ENCODE measurements at places on chromosomes 13 and 19.

DNA sequence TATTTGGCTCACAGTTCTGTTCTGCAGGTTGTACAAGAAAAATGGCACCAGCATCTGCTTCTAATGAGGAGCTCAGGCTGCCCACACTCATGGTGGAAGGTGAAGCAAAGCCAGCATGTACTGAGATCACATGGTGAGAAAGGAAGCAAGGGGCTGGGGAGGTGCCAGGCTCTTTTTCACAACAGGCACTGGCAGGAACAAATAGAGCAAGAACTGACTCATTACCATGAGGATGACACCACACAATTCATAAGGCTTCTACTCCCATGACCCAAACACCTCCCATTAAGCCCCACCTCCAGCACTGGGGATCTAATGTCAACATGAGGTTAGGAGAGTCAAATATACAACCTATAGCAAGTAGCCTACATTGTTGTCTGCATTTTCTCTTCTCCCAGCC is 522.6 kb downstream of the RFC3 start:
- no peak overlapping the region for H3K4me3 ChIP-seq
- no peak overlapping the region for H3K27ac ChIP-seq
- no peaks in the 10 kb centered on the region for H3K36me3 ChIP-seq
- H3K27me3 ChIP-seq = no peaks in the 10 kb centered on the region
- no peaks in the 10 kb centered on the region for H3K4me1 ChIP-seq
- DNase-seq = no peak

GRCh38 chr19:21593934-21594820 is 88.8 kb downstream of the ZNF429 start:
- H3K4me1 ChIP-seq = peaks cover 3% of the 10 kb centered on the region
- H3K36me3 ChIP-seq = no peaks in the 10 kb centered on the region

- H3K27ac ChIP-seq = no peak within 1 kb of the TSS
- peaks cover 5% of the 10 kb centered on the region for H3K4me1 ChIP-seq
- no peak within 1 kb of the TSS for H3K4me3 ChIP-seq
- no peaks in the 10 kb centered on the region for H3K36me3 ChIP-seq
- peaks cover 32% of the 10 kb centered on the region for H3K27me3 ChIP-seq
Measured at GRCh38 chr19:16888629-16889365, at the start of gene F2RL3. F2RL3 (plus strand) TSS chr19:16888999; CDS start chr19:16889190, 191 bp downstream.

GRCh38 chr19:15412832-15413231 is 6.0 kb downstream of the AKAP8L start:
- no peak overlapping the region for H3K27ac ChIP-seq
- peaks cover 20% of the 10 kb centered on the region for H3K36me3 ChIP-seq
- H3K4me3 ChIP-seq = no peak overlapping the region
- DNase-seq = no peak
- no peaks in the 10 kb centered on the region for H3K27me3 ChIP-seq

- no peak overlapping the region for H3K27ac ChIP-seq
- no peak overlapping the region for H3K4me3 ChIP-seq
- H3K27me3 ChIP-seq = peaks cover 3% of the 10 kb centered on the region
- H3K4me1 ChIP-seq = peaks cover 18% of the 10 kb centered on the region
Measured at GRCh38 chr13:23957981-23958380, 60.7 kb upstream of the C1QTNF9B start.

DNA sequence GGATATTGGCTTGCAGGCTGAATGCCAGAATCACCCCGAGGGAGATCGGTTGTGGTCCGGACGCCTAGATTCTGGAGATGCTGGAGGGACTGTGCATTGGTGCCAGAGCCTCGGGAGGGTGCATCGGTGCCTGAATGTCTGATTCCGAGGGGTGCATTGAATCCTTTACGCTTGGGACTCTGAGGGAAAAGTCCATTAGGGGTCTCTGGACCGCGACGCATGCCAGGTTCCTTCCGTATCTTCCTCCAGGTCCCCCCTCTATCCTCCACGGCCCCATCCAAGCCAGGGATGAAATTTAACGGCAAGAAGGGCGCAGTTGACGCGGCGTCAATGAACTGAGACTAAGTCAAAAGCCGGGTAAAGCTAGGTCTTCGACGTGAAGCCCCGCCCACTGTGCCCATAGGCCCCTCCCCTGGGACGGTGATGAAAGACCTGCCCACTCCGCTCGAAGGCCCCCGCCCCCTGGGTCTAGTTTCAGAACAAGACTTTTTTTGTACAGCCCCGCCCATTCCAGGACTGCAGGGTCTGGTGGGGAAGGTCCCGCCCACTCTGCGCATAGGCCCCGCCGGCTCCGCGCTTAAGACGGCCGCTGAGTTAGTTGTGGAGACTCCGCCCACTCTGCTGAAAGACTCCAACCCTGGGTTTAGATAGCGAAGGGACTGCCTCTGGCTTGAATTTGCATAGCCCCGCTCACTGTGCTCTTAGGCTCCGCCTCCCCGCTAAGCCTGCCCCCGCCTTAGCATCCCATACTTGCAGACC is 737 bp downstream of the ZNF575 start:
- H3K36me3 ChIP-seq = peaks cover 14% of the 10 kb centered on the region
- peak; percentile 100 for DNase-seq
- H3K27me3 ChIP-seq = no peaks in the 10 kb centered on the region
- H3K27ac ChIP-seq = peak overlapping the region; percentile 94
- H3K4me1 ChIP-seq = peaks cover 13% of the 10 kb centered on the region
- H3K4me3 ChIP-seq = peak overlapping the region; percentile 82
